ENCODE measurements at places on chromosomes 12 and 14. TPM values are rescaled to one million over a fixed set of nuclear protein-coding genes. Genes with fewer than 3 reads are reported as not detected.

DHRS4L2 gene
- 14.7 TPM for polyA plus RNA-seq

TMEM253 gene
- polyA plus RNA-seq, result not detected

ITGA5 gene
- 65.5 TPM for polyA plus RNA-seq

DNA sequence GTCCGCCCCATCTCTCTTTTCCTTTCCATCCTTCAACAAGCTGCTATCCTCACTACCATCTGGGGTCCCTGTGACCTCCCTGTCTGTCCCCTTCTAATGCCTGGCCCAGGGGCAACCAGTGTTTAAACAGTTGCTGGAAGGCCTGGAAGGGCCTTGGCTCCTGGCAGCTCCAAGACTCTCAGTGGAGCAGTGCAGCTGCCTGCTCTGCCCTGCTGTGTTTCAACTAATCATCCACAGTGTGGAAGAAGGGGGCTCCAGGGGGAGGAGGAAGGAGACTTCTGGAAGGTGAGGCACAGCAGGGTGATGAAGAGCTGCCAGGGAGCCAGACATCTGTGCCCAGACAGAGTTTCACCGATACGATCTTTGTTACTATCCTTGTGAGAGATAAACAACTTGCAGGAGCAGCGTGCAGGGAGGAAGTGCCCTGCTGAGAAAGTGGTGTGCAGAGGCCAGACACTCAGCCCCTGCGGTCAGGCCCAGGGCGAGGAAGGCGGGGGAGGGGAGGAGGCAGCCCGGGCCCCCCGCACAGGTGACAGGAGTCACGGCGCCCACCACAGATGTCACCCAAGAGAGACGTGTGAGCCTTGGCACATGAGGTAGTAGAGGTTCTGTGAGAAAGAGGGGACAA lies 1061.8 kb downstream of the BCL11B start:
- H3K27me3 ChIP-seq, result no peaks in the 10 kb centered on the region
- H3K27ac ChIP-seq, result peak overlapping the region; percentile 94
- no peaks in the 10 kb centered on the region for H3K36me3 ChIP-seq
- peak; percentile 51 for DNase-seq
- H3K4me3 ChIP-seq, result peak overlapping the region; percentile 79

- H3K27ac ChIP-seq, result peak overlapping the region; percentile 60
- H3K27me3 ChIP-seq, result no peaks in the 10 kb centered on the region
- peaks cover 45% of the 10 kb centered on the region for H3K4me1 ChIP-seq
These were observed 5.4 kb downstream of the PSMD9 start for GRCh38 chr12:121893961-121894460.

- no peak for DNase-seq
- no peaks in the 10 kb centered on the region for H3K36me3 ChIP-seq
- H3K27me3 ChIP-seq, result peaks cover 3% of the 10 kb centered on the region
- H3K27ac ChIP-seq, result no peak overlapping the region
- no peak overlapping the region for H3K4me3 ChIP-seq
These were observed 5.3 kb downstream of the TTC8 start for GRCh38 chr14:88829685-88830302.

GRCh38 chr14:105124823-105125222 lies 43.8 kb downstream of the JAG2 start:
- H3K36me3 ChIP-seq, result no peaks in the 10 kb centered on the region
- H3K4me1 ChIP-seq, result no peaks in the 10 kb centered on the region
- no peak for DNase-seq
- H3K27ac ChIP-seq, result no peak overlapping the region
- peaks cover 1% of the 10 kb centered on the region for H3K27me3 ChIP-seq
- H3K4me3 ChIP-seq, result no peak overlapping the region
